ENCODE measurements at places on chromosomes 12 and 14.

- no peak for DNase-seq
Observed at GRCh38 chr12:50285253-50285652, 1.9 kb upstream of the LIMA1 start.

DNA sequence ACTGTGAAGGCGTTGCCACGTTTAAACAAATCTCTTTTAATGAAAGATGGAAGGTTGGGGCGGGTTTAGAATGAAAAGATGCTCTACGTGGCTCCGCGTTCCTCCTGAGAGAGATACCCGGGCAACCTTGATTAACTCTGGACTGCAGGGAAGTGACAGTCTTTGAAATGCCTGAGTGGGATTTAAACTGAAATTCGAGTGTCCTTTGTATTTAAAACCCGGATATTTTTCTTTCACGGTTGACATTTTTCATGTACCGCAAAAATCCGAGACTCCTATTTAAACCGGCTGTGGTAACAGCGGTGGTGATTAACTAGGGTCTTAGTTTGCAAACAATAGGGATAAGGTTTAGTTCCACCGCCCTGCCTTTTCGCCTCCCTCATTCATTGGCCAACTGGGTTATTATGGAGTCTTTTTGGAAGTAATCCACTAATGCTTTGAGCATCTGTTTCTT is 707 bp downstream of the G2E3 start:
- DNase-seq, result no peak

DNA sequence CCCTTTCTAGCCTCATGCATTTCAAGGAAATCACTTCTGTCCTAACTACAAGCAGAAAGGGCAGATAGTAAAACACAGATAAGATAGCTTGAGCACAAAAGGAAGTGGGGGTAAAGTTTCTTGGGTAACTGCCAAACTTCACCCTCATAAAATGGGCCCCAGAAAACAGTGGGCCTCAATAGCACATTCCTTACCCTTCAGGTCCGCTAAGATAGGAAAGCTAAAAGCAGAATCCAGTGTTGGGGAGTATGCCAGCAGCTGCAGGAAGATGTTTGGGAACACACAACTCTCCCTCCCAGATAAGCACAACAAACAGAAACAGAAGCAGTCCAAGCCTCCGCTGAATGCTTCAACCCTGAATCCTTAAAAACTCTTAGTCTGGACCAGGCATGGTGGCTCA is 110.9 kb upstream of the MGAT4C start:
- DNase-seq, result no peak

DNA sequence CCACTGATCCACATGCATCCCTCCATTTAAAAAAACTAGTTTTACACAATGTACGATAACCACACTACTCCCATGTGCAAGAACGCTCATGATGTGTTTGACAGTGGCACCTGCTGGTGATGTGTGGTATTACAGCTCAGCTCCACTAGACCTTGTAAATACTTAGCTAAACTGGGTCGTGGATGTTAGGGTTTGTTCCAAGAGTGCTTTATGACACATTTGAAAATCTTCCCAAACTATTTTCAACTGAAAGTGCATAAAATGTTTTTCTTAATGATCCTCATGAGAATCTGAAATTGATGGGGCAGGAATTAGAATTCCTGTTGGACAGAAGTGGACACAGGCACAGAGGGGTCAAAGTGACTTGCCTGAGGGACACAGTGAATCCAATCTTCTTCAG is 99.2 kb downstream of the SCARB1 start:
- DNase-seq, result no peak

GRCh38 chr12:71865166-71865713 is 25.7 kb downstream of the TBC1D15 start:
- DNase-seq, result no peak

DNA sequence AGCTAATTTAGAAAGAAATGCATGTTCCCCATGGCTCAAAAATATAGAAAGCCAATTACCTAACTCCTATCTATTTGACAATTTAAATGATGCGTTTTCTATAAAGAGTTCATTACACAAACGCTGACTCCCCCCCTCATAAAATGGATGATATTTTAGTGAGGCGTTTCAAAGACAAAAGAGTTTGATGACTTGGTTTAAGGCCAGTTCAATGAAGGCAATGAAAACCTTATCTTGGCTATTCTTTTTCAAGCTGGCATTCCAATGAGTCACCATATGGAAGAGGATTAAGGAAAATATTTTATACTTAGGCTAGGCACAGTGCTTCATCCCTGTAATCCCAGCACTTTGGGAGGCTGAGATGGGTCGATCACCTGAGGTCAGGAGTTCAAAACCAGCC is 62.7 kb downstream of the HMGA2 start:
- no peak for DNase-seq

DNA sequence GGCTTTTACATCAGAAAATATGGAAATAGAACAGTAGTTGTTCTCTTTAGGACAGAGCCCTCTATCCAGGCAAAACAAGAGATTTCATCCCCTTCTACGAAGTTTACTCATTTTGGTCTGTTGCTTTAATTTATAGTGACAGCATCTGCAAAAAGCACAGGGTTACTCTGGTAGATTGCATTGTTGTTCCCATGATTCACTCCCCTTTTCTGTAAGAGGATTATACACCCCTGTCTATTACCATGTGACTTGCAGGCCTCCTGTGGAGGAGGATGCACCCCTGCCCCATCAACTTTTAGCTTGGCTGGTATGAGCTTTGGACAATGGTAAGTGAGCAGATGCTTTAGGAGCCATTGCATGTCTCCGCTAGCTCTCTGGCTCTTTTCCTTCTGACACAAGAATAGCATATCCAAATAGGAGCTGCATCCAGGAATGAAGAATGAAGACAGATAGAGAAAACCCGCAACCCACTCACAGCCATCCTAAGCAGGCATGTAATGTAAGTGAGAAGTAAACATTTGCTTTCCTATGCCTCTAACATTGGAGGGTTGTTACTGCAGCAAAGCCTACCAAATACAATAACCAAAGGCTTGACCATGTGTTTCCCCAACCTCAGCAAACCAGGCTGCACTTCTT is 304.2 kb downstream of the AKAP6 start:
- DNase-seq, result no peak

DNA sequence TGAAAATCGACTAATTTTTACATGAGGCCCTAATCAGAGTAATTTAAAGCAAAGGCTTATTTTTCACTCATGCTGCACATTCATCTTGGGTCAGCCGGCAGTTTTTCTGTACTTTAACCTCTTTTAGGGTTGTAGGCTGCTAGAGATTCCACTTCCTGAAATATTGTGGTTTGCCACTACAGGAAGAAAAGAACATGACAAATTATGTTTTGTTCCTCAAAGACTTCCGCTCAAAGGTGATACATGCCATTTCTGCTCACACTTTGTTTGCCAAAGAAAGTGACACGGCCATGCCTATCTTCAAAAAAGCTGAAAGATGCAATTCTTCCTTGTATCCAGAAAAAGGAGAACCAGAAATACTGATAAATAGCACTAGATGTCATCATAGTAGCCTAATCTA is 183.4 kb upstream of the PPFIA2 start:
- no peak for DNase-seq

Data from stimulated activated CD4-positive, alpha-beta T cell treated with anti-CD3 and anti-CD28 coated beads, Interleukin-12 subunit alpha, Interleukin-12 subunit beta, amount 100 ng/mL, for 4 hours (primary cell).